ENCODE measurements at places on chromosomes 11 and 22.

DNA sequence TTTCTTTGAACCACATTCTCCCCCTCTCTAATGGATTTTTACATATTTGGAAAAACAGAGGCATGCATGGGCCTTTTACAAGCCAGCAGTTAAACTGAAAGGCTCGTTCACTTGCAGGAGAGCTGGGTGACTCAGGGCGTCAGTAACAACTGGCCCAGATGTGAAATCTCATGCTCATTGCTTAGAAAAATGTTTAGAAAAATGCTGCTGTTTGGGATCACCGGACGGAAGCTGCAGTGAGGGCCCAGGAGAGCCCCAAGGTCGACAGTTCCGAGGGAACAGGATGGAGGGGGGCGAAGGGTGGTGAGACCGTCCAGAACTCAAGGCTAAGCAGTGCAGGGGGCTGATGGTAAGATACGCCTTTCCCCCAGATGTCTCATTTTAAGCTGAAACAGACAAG lies 41.7 kb upstream of the SMTN start:
- no peak for DNase-seq

DNA sequence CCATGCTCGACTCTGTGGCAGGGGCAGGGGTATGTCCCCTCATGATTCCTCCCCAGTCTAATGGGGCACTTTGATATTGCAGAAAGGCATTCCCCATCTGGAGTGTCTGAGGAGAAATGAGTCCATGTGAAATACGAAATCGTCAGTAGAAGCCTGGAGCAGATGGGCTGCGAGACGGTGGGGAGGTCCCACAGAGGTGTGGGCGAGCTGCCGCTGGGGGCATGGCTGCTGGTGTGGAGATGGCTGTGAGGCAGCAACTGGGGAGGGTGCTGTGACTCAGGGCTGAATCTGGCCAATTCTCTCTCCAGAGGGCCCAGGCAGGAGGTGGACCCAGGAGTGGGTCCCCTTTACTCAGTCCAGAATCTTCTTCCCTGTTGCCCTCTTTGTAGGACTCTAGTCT lies 11.2 kb downstream of the KCTD21 start:
- no peak for DNase-seq

DNA sequence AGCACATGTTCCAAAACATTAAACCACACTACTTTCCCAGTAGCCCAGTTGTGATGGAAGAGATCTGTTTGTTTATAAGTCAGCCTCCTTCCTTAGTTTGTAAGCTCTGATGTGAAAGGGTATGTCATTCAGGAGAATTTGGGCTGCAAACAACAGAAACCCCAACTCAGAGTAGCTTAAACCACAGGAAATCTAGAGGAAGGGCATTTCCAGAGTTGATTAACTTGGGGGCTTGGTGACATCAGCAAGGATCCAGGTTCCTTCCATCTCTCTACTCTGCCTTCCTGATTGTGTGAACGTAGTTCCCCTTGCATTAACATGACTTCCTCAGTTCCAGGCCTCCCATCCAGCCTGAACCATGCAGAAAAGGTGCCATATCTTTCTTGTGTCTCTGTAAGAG lies 6.5 kb upstream of the FJX1 start:
- DNase-seq, result no peak

DNA sequence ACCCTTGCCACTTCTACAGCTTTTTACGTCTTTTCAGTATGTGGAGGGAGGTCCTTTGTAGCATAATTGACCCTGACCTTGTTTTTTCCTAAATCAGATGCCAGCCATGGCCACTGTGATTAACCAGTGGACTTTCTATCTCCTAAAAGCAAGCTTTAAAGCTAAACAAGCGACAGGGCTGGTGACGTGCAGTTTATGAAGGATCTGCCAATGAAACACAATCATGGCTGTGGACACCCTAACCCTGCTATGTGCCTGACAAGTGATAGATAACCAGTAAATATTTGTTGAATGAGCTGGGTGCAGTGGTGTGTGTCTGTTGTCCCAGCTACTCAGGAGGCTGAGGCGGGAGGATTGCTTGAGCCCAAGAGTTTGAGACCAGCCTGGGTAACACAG lies 64.2 kb downstream of the LIF start:
- no peak for DNase-seq

DNA sequence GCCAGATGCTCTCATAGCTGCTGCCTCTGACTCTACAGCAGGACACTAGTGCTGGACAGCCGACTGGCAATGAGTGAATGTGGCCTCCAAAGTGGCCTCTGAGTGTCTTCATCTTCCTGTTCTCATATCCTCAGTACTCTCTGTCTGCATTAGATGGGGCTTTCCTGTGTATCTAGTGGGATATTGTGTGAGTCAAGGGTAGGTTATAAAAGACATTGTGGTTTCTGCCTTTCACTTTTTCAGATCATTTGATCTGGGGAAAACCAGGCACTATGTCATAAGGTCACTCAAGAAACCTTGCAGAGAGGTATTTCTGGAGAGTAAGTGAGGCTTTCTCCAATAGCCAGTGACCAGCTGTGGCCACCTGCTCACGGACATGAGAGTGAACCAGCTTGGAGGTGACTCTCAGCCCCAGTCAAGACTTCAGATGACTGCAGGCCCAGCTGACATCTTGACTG lies 333.6 kb upstream of the NCAM1 start:
- no peak for DNase-seq
